ENCODE measurements at places on chromosomes 7 and 10.

GRCh38 chr10:121112136-121112535 lies 261.0 kb downstream of the WDR11 start:
- DNase-seq = no peak

DNA sequence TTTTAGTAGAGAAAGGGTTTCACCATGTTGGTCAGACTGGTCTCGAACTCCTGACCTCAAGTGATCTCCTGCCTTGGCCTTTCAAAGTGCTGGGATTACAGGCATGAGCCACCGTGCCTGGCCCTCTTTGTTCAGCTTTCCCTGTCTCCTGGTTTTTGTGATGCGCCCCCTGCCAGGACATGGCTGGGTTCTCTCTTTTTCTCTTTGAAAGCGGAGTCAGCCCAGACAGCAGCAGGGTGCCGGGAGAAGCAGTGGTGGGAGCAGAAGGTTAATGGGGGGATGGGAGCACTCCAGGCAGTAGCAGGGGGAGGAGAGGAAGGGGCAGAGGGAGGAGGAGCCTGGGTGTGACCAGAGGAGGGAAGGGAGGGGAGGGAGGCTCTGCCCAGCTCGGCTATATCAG lies 1.8 kb downstream of the MUC3A start:
- no peak for DNase-seq

DNA sequence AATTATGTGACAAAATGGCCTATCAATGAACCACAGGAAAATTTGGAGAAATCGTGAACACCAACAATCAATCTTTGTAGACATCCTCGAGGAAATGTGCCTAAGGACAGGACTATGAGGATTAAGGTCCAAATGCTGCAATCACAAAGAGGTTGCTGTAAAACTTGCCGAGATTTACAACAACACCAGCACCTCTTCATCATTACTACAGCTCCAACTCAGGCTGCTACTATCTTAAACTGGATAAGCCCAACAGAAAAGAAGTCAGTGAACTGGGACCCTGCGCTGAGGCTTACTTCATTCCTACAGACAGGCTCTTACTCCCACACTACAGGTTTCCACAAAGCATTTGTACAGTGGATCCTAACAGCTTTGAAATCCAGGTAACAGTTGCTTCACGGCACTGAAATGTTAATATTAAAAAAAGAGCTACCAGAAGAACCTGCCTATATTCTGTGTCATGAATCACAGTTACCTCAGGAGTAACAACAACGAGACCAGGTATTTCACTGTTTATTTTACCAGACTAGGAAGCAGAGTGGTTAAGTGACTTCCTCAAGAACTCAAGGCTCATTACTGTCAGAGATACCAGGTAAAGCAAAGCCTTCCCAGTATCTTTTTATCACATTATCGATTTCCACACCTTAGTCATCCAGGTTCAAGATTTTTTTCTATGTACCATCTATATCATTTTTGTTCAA lies 23.9 kb downstream of the CACUL1 start:
- DNase-seq = no peak

DNA sequence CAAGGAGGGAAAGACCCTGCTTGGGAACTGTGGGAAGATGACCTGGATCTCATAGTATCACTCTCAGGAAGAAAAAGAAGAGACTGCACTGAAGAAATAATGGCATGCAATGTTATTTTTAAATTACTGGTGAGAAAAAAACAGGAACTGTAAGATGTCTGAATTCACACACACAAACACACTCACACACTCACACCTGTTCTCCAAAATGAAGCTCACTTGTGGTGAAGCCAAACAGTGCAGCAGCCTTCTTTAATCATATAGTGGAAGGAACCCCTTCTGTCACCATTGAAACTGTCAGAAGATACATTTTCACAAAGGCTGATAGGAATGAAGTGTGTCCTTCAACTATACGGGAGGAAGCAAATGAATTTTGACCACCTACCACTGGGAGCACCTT lies 156.5 kb upstream of the GHITM start:
- DNase-seq = no peak

DNA sequence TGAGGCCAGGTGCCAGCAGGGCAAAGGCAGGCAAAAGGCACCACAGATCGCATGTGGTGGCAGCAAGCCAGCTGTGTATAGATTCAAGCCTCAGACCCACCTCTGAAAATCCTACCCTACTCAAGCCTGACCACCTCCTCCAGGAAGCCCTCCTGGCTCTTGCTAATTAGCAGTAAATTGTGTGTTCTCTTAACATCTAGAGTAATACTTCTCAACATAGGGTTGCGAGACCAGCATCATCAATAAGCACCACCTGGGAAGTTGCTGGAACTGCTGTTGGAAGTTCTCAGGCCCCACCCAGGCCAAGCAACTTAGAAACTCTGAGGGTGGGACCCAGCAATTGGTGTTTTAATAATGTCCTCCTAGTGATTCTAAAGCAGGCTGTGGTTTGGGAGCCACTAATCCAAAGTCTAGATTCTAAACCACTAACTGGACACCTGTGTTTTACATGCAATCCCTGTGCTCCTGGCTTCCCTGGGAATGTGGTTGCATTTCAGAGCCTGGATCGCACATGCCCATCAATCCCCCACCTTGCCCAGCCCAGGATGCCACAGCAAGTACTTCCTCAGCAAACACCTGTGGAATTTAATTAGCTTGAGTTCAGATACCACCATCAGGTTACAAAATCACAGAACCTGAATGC lies 46.2 kb downstream of the KCNMA1 start:
- no peak for DNase-seq

- DNase-seq = no peak
These were observed 58.2 kb downstream of the GOLGA7B start for GRCh38 chr10:97907830-97908229.

GRCh38 chr7:30048582-30048981 lies 20.4 kb downstream of the PLEKHA8 start:
- no peak for DNase-seq

DNA sequence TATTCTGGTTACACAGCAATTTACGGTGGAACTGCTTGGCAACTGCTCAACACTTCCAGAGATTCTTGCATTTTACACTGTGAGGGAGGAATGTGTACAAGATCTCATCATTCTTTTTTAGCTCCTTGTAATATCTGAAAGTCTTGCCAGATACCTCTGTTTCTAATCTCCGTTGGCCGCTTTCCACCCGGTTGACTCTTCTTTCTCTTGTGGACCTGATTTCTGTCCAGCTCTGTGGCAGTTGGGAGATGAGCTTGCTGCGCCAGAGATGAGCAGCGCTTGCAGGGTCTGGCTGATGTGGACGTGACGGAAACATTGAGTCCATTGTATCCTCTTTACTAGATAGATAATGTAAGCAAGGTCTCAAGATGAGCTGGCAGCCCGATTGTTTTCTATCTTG lies 27.6 kb downstream of the SPAG6 start:
- DNase-seq = no peak

GRCh38 chr10:67978749-67979148 lies 94.3 kb downstream of the SIRT1 start:
- DNase-seq = no peak

DNA sequence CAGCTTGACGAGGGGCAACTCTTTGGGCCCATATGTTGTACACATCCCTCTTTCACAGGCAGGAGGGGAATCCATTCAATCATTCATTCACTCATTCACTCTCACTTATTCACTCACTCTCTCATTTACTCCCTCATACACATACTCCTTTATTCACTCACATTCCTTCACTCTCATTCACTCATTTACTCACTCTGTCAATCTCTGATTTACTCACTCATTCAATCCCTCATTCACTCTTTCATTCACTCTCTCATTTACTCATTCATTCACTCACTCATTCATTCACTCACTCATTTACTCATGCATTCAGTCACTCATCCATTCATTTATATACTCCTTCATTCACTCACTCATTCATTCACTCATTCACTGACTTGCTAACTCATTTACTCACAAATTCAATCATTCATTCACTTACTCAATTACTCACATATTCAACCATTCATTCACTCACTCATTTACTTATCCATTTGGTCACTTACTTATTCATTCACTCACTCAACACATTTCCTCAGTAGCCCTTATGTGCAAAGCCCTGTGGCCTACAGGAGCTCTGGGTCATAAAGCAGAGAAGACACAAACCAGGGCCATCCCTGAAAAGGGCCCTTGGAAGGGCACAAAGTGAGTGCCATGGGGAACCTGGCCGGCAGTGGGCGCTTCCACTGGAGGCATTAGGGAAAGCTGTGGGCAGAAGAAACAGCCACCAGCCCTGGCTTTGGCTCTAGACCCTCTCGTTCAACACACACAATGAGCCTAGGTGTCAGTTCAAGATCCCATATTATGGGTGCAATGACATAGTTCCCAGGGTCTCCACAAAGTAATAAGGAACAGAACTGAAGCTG lies 26.0 kb downstream of the HIP1 start:
- no peak for DNase-seq

GRCh38 chr10:113528876-113529275 lies 24.0 kb upstream of the HABP2 start:
- DNase-seq = no peak

DNA sequence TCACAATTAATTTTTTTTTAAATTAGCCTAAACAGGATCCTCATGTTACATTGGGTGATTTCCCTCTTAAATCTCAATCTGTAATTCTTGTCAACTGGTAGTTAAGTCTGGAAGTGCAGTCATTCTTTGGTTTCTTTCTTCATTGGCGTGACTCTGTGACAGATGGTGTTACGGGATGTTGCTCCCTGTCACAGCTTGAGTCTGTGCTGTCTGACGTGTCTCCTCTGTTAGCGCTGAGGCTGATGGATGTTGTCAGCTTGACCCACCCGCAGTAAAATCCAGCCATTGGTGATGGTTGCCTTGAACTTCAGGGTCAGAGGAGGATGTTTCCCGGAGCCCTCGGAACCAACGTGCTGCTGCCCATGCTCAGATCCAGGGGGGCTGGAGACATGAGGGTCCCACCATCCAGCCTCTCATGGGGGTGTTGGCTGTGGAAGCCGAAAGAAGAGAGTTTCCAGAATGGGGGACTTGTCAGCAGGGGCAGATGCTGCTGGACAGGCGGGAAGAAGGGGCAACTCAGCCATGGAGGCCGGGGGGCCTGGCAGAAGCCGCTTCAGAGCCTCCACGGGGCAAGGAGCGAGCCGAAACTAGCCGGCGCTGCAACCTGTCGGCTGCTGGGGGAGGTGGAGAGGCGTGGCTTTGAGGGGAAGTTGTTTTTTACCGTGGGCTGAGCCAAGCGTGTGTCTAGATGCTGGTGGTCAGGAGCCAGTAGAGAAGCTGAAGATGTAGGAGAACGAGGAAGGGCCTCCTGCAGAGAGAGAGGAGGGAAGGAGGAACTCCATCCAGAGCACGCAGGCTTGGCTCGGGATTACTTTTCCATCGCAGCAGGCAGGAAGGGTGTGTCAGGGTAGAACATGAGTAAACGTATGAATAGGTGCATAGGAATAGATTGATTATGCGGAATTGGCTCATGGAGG lies 3.5 kb downstream of the SUN1 start:
- DNase-seq = no peak

GRCh38 chr7:42097752-42098151 lies 139.3 kb downstream of the GLI3 start:
- no peak for DNase-seq

- DNase-seq = no peak
These were observed 75.8 kb downstream of the OR13A1 start for GRCh38 chr10:45239642-45240041.

Data from CD4-positive, alpha-beta T cell (primary cell).